ENCODE measurements at places on chromosomes 2 and 18.

DNA sequence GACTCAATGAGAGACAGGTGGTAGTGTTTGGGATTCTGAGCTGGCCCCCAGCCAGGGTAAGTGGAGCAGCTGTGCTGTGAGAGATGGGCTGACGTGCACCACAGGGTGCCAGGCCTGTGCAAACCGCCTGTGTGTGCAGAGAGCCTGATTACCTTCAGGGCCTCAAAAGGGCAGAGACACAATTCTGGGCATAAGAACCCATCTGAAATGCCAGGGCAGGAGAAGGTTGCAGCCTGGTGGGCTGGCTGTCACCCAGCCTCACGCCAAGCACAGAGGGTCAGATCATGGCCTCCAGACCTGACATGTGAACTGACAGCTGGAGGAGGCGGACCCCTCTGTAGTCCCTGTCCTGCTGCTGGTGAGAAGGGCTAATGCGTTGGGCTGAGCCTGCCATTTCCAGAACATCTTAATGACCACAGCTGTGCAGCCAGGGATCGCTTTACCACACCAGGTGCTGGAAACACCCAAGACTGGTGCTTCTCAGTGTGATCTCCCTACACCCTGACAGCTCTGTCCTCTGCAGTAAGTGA is 100.9 kb downstream of the ARL4C start:
- DNase-seq: no peak

DNA sequence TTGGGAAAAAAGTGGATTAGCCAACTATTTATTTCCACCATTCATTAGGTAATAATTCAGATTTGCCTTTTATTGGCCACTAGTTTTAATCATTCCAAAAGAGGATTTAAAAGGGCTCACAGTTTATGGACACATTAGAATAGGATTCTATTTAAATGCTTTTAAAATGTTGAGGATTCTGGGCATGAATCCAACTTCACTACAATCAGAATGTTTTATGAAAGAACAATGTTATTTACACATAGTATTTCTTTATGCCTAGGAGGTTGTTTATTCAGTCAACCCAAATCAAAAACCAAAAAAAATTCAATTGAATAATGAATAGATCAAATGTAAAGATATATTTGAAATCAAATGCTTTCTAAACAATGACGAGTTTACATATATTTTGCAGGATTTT is 232.2 kb downstream of the GULP1 start:
- DNase-seq: no peak

DNA sequence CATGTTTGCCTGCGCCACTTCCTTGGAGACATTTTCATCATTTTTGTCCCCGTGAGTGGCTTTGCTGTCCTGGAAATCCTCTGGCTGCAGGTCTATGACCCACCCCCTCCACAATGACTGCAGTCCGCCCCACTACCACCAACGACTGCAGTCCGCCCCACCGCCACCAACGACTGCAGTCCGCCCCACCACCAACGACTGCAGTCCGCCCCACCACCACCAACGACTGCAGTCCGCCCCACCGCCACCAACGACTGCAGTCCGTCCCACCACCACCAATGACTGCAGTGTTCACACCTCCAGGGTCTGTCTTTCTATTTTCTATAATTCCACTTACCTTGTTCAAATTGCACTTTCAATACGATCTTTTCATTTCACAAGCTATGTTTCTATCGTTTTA is 820.7 kb upstream of the SALL3 start:
- DNase-seq: no peak

- DNase-seq: no peak
Observed at GRCh38 chr2:132813422-132813821, 143.4 kb upstream of the LYPD1 start.

GRCh38 chr2:200451511-200451910 is 58.4 kb downstream of the KCTD18 start:
- DNase-seq: no peak

DNA sequence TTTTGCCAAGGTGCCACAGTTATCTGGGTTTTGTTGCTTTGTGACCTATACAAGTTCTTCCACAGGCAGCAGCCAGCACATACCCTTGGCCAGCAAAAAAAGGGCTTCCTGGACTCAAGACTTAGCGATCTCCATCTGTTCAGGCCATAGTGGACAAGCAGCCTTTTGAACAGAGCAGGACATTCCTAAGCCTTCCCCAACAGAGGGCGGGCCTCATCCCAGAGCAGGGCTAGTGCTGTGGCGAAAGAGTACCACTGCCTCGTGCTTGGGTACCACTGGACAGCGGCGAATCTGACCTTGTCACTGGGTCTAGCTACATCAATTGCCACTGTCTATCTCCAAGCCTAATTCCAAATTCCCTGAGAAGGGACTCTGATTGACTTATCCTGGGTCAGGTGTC is 56.4 kb downstream of the NAB1 start:
- no peak for DNase-seq

DNA sequence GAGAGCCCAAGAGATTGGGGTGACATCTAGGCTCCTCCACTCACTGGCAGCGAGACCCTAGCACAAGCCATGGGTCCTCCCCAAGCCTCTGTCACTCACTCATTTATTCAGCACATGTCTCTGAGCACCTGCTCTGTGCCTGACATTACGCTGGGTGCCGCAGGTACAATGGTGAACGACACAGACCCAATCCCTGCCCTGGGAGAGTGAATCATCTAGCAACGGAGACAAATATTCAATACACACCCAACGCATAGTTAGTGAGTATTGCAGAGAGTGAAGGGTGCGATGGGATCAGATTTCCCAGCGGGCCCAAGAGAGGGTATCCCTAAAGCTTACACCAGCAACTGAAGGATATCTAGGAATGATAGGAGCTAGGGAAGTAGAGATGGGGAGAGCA is 45.5 kb downstream of the ZFP36L2 start:
- no peak for DNase-seq

- DNase-seq: no peak
Observed at GRCh38 chr2:29222381-29223179, 107.4 kb downstream of the CLIP4 start.

GRCh38 chr2:64751286-64752260 is 97.9 kb upstream of the SERTAD2 start:
- no peak for DNase-seq

- no peak for DNase-seq
Observed at GRCh38 chr18:6878556-6879297, 149.2 kb downstream of the ARHGAP28 start.

DNA sequence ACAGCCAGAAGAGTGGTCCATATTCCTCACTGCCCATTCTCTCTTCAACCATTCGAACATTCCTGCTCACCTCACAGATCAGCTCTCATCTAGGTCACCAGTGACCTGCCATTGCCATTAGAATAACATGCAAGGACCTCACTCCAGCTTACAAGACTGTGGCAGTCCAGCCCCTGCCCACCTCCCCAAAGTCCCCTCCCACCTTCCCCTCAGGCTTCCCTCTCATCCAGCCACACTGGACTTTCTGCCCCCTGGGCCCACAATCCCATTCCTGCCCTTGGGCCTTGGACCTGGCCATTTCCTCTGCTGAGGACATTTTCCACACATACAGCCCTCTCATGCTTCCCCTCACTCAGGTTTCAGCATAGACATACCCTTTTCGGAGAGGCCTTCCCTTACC is 5.2 kb upstream of the TMEM177 start:
- DNase-seq: no peak

GRCh38 chr2:150647943-150648342 is 160.5 kb upstream of the RND3 start:
- DNase-seq: no peak

GRCh38 chr2:98463551-98463971 is 18.9 kb downstream of the INPP4A start:
- no peak for DNase-seq

GRCh38 chr2:160076914-160077313 is 14.5 kb upstream of the PLA2R1 start:
- DNase-seq: no peak

- no peak for DNase-seq
Observed at GRCh38 chr2:88811233-88811632, 119.8 kb downstream of the RPIA start.

DNA sequence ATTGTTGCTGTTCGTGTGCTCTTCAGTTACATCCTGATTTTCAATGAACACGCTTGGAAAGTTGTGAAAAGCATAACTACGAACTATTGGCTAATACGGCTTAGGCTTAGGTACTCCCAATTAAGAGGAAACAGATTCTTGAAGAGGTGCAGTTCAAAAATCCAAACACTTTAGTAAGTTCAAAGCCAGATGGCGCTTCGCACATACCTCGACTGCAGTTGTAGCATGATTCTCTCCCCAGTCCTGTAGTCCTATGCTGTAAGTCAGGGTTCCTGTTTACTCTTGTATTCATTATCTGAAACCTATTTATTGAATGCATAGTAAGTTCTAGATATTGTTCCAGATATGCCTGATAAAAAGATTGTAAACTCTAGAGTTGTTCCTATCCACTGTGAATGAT is 165.2 kb downstream of the TRIB2 start:
- DNase-seq: no peak

GRCh38 chr2:28342081-28342967 is 50.3 kb upstream of the FOSL2 start:
- DNase-seq: no peak

DNA sequence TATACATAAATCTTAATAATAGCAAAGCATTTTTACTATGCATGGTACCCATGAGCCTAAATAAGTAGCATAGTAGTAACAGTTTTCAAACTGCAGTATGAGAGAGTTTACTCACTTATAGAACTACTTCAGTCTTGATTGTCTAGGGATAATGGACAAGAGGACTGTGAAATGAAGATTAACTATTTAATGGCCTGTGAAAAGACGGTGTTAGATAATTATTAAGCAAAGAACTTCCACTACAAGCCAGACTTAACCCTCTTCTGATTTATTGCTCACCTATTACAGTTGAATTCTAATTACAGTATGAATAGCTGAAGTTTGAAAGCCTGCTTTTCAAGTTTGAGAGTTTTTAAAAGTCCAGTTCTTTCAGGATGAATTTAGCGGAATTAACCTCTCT is 18.9 kb downstream of the PIK3C3 start:
- DNase-seq: no peak

GRCh38 chr18:21330122-21330701 is 88.2 kb downstream of the GREB1L start:
- no peak for DNase-seq

- DNase-seq: no peak
Observed at GRCh38 chr18:25233528-25234321, 118.2 kb downstream of the ZNF521 start.

GRCh38 chr2:236755278-236755840 is 185.7 kb downstream of the ACKR3 start:
- no peak for DNase-seq

- DNase-seq: no peak
Observed at GRCh38 chr2:18083806-18084205, 205.3 kb downstream of the KCNS3 start.

Data from stimulated activated CD8-positive, alpha-beta memory T cell treated with anti-CD3 and anti-CD28 coated beads, Interleukin-15, amount 100 ng/mL, for 4 hours (primary cell).